HFF-Myc (cell line): ENCODE measurements at places on chromosomes 12 and 14.

- peak; percentile 50 for DNase-seq
Observed at GRCh38 chr12:52873832-52874572, 25.2 kb upstream of the KRT78 start.

DNA sequence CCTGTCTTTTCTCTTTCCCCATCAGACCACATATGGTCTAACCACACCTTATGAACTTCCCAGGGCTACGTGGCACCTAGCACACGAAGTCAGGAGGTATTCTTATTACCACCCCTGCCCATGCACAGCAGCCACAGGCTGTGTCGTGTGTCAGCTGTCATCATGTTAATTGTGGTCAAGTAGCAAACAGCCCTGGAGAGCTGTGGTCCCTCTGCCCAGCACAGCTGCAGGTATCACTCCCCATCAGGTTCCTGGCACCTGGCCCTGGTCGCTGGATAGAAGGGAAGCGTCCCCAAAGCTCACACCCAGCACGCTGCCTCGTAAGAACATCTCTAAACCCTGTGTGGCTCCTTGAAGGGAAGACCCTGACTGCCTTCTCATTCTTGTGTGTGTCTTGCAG, 45.4 kb downstream of the CLMN start:
- DNase-seq = no peak

GRCh38 chr14:102683399-102684297, 91.2 kb downstream of the RCOR1 start:
- DNase-seq = no peak

GRCh38 chr14:24679248-24679961, 45.4 kb upstream of the GZMB start:
- DNase-seq = no peak

- DNase-seq = no peak
Observed at GRCh38 chr14:62123961-62124360, 361.7 kb downstream of the SNAPC1 start.

DNA sequence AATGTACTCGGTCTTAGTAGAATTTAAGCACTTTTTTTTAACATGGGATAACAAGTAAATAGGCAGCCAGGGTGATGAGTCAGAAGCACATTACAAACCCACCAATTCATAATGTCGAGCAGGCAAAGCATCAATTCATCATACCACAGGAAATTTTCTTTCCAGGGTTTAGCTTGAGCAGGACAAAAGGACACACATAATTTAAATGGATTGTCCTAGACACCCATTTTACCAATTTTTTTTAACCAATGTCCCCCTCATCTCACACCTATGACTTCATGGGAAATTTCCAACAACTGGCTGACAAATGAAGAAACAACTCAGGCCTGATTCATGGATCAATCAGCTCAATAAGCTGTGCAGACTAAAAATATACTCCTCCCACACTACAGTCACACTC, 58.8 kb upstream of the FOXG1 start:
- no peak for DNase-seq

DNA sequence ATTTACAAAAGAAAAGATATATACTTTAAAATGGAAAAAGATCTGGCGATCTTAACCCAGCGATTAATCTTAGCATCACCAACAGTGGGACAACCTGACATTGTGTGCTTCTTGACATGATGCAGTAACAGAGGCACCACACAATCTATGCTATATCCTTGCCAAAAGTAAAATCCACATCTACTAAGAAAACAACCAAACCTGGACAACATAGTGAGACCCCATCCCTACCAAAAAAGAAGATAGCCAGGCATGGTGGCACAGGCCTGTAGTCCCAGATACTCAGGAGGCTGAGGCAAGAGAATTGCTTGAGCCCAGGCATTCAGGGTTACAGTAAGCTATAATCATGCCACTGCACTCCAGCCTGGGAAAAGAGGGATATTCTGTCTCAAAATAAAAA, 50.5 kb downstream of the SINHCAF start:
- no peak for DNase-seq

GRCh38 chr12:80262771-80263170, 163.4 kb downstream of the OTOGL start:
- DNase-seq = no peak

DNA sequence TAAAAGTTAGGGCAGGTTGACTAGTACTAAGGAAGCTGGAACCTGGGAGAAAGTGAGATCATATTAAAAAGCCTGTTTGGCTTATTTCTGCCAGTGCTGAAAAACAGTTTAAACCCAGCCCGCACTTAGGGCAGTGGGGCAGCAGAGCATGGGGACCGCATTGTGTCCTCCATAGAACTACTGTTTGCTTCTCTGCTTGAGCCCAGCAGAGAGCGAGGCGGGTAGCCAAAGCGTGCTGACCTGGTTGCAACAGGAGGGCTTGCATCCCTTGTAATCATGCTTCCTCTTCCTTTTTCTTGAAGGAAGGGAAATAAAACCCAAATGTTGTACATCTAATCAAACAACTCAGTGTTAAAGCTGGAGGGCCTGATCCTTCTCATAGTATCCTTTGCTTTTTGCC, 82.5 kb upstream of the HOXC13 start:
- DNase-seq = no peak

DNA sequence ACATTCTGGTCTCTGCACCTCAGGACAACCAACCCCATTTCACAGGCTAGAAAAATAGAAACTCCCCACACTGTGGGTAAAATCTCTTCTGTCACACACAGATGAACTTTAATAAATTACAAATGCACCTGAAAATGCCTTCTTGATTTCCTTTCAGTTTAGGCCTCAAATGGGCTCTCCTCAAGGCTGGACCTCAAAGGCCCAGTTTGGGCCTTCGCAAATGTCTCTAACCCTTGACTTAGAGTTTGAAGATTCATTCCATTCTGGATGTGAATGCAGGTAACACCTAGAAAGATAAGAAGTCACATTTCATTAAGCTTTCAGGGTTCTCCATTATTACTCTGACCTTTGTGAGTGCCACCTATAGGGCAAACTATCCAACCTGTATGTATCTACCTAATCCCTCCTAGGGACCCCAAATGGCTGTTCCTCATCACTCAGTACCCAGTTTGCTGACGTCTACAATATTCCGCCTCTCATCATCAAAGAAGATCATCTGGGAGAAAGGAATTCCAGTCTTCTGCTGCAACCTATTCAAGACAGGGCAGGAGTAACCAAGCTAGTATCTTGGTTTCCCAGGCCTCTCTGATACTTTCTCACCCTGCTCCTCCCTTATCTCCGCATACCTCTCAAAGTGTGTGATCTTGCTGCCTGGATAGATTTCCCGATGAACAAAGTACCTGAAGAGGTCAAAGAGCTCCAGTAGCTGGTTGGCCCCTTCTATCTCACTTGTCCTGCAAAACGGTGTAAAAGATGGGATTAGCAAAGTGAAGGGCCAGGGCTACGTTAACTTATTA, 776 bp upstream of the CHMP4A start:
- no peak for DNase-seq

- no peak for DNase-seq
Observed at GRCh38 chr12:128075332-128075731, 191.6 kb upstream of the TMEM132C start.

GRCh38 chr14:69713209-69713781, 53.6 kb upstream of the SRSF5 start:
- DNase-seq = no peak

DNA sequence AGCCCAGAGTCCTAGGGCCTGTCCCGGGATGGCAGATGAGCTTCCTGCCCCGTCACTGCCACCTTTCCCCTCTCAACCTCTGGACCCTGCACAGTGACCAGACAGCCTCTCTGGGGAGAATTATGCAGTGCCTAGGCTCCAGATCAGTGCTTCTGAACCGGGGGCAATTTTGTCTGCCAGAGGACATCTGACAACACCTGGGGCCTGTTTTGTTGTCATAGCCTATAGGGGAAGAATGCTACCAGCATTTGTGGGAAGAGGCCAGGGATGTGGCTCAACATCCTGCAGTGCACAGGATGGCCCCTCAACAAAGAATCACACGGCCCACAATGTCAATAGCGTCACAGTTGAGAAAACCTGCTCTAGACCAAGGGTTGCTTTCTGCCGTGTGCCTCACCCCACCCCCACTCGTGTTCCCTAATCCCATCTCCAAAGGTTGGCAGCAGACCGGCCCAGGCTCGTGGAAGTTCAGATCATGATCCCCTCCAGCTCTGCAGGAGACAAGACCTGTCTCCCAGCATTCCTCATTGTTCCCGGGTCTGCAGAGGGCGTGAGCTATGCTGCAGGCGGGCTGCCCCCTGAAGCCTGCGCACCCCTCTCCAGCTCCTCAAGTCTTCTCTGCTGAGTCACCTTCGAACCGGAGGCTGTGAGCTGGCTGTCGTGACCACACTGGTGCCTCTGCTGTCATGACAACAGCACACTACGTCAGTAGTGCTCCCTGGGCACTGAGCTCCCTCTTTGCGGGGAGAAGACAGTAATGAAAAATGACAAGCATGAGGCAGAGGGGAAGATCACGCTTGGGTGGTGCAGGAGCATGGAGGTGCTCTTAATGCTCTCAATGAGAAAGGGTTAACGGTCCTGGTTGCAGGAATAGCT, 2.0 kb upstream of the GAPDH start:
- DNase-seq = peak; percentile 92

DNA sequence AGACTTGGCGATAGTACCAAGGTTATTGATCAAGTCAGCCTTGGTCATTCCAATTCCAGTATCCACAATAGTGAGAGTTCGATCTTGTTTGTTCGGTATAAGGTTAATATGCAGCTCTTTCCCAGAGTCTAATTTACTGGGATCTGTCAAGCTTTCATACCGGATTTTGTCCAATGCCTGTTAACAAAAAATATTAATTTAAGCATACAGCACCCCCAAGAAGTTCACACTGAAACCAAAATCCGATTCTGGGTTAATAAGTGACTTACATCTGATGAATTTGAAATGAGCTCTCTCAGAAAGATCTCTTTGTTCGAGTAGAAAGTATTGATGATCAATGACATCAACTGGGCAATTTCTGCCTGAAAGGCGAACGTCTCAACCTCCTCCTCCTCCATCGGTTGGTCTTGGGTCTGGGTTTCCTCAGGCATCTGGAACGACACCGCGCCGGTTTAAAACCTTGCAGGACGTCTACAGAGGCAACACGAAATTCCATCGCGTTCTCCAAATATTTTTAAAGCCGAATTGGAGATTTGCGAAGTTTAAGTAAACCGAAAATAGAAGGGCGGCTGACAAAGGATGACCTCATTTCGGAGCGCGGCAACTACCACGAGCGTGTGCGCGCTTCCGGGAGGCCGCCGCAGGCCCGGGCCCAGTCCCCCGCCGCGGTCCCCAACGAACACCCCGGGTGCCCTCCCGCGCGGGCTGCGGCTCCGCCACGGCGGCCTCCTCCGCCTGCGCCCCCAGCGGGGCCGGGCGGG, 716 bp downstream of the HSP90AA1 start:
- DNase-seq = no peak

- DNase-seq = no peak
Observed at GRCh38 chr12:122081697-122082221, 3.2 kb downstream of the MLXIP start.

DNA sequence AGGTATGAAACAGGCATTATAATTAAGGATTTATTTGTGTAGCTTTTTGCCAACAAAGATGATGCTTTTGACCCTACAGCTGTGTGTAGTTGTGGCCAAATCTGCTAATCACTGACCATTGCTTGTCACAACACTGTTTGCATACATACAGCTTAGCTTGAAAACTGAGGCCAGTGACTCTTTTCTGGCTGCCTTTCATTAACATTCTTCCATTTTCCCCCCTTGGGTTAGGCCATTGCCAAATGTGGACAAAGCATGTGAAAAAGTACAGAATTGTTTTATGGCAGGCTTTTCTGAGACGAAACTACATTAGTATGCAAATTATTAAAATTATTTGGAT, 263.3 kb downstream of the SLC16A7 start:
- DNase-seq = no peak

DNA sequence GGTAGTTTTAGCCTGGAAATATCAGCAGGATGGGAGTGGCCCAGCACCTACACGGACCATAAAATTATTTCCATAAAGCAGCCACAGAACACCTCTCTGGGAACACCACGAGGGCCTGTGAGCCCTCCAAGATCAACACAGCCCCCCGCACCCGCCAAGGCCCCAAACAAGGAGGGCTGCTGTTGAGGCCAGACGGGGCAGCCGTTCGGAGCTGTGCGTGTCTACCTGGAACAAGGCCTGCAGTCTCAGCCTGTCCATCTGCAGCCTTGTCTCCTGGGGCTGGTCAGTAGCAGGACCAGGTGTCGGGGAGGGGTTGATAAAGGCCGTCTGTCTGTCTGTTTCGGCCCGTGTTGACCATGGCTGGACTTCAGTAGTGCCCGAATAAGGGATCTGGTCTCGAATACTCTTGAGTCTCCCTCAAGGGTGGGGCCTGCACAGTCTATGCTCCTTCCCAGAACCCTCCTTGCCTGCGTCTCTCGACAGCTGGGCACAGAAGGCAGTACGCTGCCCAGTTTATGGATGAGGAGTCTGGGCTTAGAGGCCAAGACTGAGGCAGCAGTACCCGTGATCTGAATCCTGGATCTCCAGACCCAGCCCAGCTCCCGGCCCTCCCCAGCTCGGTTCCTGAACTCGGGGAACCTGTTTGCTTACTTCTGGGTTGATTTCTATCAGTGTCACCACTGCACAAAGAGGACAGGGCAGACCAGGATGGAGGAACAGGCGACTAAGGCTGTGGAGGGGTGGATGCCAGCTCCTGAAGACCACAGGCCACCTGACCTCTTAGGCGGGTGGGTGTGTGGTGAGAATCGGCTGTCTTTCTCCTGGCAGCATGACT, 23.1 kb upstream of the DLK1 start:
- no peak for DNase-seq

DNA sequence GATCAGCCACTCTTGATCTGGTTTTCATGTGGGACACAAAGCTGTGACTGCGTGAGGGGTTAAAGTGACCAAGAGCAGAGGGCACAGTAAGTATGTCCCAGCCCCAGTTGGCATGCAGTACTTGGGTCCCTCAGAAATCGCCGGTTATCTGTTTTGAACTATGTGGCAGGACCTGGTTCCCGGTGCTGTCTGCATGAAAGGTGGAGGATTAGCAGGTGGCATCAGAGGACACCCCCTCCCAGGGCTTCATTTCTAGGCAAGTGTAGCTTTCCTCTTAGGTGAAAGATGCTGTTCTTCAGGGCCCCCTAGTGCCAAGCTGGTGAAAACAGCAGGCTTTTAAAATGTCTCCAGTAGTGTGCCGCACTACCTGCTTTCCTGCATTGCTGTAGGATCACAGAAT, 57.1 kb downstream of the ATG14 start:
- DNase-seq = no peak

DNA sequence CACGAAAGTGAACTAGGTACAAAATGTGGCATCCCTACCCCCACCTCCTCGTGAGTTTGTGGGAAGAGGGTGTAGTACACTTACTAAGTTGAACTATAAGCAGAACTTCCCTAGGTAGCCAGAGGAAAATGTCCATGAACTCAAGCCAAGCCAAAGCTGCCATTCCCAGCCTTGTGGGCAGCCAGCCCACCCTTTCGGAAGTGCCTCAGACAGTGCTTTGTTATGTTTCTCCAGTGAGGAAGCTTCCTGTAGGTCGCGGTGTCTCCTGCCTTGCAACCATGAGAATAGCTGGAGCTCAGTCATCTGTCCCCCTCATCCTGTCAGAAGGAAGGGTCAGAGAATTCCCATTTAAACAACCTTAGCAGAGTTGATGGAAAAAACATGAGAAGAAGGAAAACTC, 266.9 kb downstream of the DUSP6 start:
- no peak for DNase-seq
